Gastroesophageal sphincter (tissue), 4 donors: ENCODE measurements at places on chromosomes 5 and 9. TPM values are rescaled to one million over a fixed set of nuclear protein-coding genes. Genes with fewer than 3 reads are reported as not detected.
A peak's percentile ranks its signal among the peaks of the same experiment; 100 is the strongest.

- no peak for ATAC-seq
Measured at GRCh38 chr5:176836811-176837706, 26.7 kb downstream of the UNC5A start.

Gene CTXN3
- total RNA-seq, result not detected

Gene CMBL
- total RNA-seq, result 2.2 TPM

DNA sequence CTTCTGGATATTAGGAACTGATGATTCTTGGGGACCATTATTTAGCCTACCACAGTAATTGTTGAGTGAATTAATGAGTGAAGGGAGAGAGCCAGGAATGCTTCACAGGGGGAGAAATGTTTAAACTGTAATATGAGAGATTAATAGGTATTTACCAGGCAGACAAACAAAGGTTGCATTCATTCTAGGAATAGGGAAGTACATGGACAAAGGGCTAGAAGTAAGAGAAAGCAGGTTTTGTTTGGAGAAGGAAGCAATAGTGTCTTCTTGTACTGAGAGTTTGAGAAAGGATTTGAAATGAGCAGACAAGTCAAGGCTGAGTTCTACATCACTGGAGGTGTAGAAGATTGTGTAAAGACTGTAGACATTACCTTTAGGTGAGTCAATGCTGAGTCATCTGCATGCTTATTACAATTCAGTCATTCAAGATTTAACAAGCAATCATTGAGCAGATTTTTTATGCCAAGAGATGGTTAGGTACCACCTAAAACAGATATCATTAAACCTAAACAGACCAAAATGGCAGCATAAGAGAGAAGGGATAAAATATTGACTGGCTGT, 8.0 kb downstream of the TAF1L start:
- no peak for ATAC-seq

Gene ITGA2
- 8.9 TPM for total RNA-seq

Gene CDH18
- not detected for total RNA-seq

DNA sequence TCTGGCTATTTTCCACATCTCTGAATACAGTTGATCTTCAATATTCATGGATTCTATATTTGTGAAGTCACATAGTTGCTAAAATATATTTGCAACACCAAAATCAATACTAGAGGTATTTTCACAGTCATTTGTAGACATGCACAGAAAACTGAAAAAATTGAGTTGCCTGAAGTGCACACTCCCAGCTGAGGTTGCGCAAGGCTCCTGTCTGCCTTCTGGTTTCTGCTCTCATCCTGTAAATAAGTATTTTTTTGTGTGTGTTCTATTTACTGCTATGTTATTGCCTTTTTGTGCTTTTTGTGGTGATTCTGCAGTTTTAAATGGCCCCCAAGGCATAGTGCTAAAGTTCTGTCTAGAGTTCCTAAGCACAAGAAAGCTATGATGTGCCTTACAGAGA, 371.1 kb upstream of the GRAMD2B start:
- no peak for ATAC-seq

- no peak for ATAC-seq
Measured at GRCh38 chr5:25393256-25393655, 748.5 kb upstream of the CDH10 start.

GRCh38 chr5:79640571-79641055, 28.4 kb downstream of the TENT2 start:
- ATAC-seq, result no peak

Gene CIZ1
- total RNA-seq, result 41.7 TPM

GRCh38 chr5:16712178-16712577, 95.4 kb upstream of the RETREG1 start:
- ATAC-seq, result no peak

GRCh38 chr9:87080512-87081264, 133.4 kb upstream of the GAS1 start:
- no peak for ATAC-seq

Gene FOCAD
- 32.5 TPM for total RNA-seq

DNA sequence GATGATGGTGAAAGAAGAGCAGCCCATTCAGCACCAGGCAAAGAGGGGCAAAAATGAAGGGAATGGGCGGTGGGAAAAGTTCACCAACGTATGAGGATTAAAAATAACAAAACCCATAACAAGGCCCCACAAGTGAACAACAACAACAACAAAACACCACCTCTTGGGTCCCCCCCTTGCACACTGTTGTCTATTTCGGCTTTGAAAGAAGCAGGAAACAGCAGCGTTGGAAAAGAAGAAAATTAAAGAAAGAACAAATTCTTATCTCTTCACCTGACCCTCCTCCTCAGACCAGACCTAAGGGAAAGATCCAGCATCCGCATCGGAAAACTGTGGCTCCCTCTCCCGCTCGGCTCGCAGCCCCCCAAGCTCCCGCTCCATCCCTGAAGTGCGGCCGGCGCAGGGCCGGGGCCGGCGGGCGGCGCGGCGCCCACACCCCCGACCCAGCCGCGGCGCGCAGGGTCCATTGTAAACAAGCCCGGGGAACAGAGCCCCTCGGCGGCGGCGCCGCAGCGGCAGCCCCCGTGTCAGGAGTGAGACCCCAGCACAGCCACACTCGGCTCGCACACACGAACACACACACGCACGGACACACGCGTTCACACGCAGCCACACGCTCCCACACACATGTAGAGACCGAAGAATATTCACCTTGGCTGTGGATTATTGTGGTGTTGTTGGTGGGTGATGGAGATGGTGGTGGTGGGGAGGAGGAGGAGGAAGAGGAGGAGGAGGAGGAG, 535 bp downstream of the RFX3 start:
- peak; percentile 3 for ATAC-seq

- no peak for ATAC-seq
Measured at GRCh38 chr9:89177944-89178829, at the start of gene SHC3. SHC3 (minus strand) TSS chr9:89178818; CDS start chr9:89178460, 358 bp downstream.

Gene TMEM171
- not detected for total RNA-seq

Gene CRB2
- total RNA-seq, result not detected

DNA sequence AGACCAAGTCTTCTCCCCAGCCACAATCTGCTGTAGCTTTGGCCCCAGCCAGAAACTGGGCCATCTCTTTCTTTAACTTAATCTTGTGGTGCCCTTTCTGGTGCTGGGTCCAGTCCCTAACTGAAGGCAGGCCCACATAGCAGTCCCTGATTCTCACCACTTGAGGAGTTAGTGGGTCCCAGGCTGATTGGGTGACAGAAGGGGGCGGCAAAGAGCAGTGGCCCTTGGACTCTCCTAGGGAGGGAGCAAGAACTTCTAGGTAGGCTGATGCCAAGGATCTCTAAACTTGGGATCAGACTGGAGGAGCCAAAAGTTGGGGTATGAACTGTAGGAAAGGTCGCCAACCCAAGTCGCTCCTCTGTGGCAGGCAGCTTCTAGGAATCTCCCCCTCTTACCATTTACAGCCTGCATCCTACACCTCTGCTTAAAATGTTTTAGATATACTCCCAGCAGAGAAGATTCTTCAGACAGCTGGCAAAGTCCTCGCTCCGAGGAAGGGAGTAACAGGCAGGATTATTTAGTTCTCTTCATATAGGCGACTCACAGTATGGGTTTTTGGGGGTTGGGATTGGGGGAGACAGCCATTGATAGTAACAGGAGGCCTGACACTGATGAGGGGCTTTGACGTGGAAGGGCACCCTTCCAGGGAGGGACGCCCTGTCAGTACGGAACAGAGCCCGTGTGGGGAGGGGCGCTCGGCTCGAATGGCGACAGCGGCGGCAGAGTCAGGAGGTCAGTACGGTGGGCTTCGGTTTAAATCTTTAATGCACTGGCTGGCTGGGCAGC, 2.0 kb upstream of the CCL27 start:
- peak; percentile 39 for ATAC-seq

GRCh38 chr5:54580997-54581811, 63.6 kb downstream of the SNX18 start:
- peak; percentile 14 for ATAC-seq

DNA sequence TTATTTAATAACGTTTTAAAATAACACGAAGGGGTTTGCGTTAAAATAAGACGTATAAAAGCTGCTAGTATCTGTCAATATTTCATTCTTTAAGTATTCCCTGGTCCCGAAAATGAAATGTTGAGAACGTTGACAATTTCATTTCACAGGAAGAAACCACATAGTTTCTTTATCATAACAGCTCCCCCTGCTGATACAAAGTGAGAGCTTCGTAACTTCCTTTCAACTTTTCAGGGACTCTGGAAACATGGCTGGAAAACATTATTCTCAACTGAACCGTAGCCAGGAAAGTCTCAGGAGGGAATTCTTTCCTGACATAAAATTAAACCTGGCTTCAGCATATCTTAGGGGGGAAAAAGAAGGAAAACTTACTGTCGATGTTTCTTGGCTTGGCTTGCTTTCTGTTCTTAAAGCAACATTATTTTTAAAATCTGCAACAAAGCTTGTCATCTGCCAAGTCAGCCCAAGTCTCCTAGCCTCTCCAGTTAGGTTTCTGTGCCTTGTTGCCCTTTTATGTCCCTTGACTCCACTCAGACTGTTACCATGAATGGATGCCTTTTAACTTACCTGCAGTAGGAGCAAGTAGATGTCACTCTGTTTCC, 122.9 kb upstream of the DAB2 start:
- peak; percentile 66 for ATAC-seq

Gene PCDHA10
- total RNA-seq, result 2.5 TPM

DNA sequence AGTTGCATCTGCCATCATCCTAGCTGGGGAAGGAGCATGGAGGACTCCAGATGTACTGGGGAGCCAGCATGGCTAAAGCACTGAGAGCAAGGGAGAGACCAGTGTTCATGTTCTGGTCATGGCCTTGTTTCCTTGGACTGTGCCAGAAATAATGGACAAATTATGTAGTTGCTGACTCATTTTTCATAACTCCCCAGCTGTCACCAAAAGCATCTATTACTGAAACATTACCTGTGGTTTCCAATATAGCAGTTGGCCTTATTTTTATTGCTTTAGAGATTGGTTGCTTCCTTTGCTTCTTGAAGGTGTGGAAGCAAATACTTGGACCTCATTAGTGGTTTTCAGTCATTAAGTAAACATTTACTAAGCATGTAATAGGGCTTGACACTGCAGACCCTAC, 11.3 kb downstream of the RALGPS1 start:
- ATAC-seq, result no peak

DNA sequence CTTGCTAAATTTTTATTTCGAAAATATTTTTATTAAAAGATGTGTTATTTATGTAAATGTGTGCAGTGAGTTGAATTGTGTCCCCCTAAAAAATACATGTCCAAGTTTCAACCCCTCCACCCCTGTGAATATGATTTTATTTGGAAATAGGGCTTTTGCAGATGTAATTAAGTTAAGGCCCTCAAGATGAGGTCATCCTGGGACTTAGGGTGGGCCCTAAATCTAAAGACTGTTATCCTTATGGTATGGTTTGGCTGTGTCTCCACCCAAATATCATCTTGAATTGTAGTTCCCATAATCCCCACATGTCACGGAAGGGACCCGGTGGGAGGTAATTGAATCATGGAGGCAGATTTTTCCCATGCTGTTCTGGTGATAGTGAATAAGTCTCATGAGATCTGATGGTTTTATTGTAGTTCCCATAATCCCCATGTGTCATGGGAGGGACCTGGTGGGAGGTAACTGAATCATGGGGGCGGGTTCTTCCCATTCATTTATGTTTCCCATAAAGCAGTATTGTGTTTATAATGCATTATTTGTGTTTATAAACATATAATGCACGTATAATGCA, 1.5 kb upstream of the TMED7 start:
- ATAC-seq, result no peak

DNA sequence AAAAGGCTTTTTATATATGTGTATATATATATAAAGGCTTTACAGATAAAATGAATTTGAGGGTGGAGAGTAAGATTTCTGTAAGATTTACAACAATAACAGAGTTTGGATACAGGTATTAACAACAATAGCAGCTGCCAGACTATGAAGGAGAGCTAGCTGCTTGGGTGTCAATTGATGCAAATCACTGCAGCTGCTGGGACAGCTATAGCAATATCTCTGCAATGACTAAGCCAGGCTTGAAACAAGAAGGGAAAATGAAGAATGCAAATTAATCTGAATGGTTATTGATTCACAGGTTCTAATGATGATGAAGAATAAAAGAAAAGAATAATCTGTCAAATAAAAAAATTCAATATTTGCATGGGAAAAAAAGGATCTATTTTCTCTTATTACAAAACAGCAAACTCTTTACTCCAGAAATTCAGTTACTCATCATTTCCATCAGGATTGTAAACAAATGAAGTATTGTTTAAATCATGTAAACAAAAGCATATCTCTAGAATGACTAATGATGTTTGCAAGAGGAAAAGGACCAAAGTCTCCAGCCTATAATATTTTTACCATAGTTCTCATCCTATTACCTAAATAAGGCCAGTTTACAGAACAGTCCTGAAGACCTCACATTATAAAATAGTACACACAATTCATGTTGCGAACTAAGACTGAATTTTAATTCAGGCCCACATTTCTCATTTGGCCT, 219.0 kb downstream of the HTR1A start:
- no peak for ATAC-seq

GRCh38 chr9:83468821-83469220, 69.4 kb downstream of the FRMD3 start:
- no peak for ATAC-seq

Gene FOXI1
- total RNA-seq, result not detected

DNA sequence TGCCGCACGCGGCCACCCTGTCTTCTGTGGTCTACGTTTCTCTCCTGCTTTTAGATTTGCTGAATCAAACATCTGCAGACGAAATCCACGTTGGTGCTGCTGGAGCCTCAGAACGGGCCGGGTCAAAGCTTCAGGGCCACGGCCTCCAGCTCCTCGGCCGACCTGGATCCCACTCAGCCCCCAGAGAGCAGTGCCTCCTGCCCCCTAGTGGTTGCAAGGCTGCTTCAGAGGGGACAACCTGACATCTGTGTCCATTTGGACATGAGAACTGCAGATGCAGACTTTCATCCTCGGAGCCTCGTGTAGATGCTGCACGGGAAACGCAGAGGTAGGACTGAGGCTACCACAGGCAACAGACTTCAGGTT, 23.0 kb upstream of the SLC6A3 start:
- no peak for ATAC-seq

DNA sequence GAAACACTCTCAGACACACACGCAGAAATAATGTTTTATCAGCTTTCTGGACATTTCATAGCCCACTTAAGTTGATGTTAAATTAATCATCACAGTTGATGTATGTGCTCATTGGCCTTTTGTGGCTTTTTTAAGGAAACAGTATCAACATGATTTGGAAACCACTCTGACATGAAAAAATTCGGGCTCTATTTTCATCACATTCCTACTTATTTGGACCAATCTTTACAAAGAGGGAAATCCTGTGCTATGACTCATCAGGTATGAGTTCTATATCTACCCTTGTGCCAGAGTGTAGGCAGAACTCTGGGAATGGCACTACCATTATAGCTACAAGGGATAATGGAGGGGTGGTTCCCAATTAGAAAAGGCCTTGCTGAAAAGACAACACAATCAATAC, 388.4 kb upstream of the PTGER4 start:
- no peak for ATAC-seq

GRCh38 chr5:63959177-63959982, 2.9 kb downstream of the HTR1A start:
- ATAC-seq, result no peak

- no peak for ATAC-seq
Measured at GRCh38 chr5:174744896-174745295, 20.5 kb downstream of the MSX2 start.
